Activated B cell treated with CpG ODN at 0.5 μM for 24 hours (primary cell): ENCODE measurements at places on chromosomes 1 and 21. TPM values are rescaled to one million over a fixed set of nuclear protein-coding genes. Genes with fewer than 3 reads are reported as not detected.

Gene PADI1
- not detected in 2 replicates for total RNA-seq

Gene EPHA2
- total RNA-seq, result not detected in 2 replicates

Gene APOBEC4
- total RNA-seq, result not detected in 2 replicates

GRCh38 chr1:27862671-27863537 lies 9.4 kb upstream of the THEMIS2 start:
- peak; percentile 37 for DNase-seq

- no peak for DNase-seq
Observed at GRCh38 chr1:93474321-93474720, 26.4 kb downstream of the FNBP1L start.

DNA sequence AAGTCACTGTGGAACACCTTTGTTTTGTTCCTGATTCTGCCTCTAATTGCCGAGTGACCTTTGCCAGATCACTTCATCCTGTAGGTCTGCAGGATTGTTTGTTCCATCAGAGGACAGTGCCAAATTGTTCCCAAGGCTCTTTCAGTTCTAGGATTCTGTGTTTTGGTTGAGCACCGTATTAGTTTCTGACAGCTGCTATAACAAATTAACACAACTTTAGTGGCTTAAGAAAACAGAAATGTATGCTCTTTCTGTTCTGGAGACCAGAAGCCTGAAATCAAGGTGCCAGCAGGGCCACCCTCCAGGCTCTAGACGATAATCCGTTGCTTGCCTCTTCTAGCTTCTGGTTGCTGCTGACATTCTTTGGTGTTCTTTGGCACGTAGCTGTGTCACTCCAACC lies 3.4 kb upstream of the PIGR start:
- DNase-seq, result no peak

DNA sequence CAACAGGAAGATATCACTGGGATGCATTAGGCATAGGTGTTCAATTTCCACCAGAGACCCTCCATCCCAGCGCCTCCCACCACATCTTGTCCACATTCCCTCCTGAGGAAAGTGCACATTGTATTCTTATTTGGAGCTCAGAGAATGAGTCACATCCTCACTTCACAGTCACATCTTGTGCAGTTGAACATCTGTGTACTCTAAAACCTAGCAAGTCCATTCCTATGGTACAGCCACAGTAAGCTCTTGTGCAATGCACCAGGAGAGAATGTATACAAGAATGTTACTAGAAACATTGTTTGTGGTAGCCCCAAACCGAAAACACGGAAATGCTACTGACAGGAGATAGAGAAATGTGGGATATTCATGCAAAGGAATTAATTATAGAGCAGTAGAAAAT lies 1.6 kb upstream of the KDF1 start:
- DNase-seq, result no peak

- no peak for DNase-seq
Observed at GRCh38 chr1:230517326-230517725, 91.2 kb upstream of the PGBD5 start.

GRCh38 chr1:29760067-29760564 lies 523.8 kb downstream of the PTPRU start:
- DNase-seq, result no peak
